Fibroblast of upper back skin (primary cell): ENCODE measurements at places on chromosomes 5 and 9.

- no peak for DNase-seq
Measured at GRCh38 chr5:67240065-67240464, 43.5 kb upstream of the CD180 start.

DNA sequence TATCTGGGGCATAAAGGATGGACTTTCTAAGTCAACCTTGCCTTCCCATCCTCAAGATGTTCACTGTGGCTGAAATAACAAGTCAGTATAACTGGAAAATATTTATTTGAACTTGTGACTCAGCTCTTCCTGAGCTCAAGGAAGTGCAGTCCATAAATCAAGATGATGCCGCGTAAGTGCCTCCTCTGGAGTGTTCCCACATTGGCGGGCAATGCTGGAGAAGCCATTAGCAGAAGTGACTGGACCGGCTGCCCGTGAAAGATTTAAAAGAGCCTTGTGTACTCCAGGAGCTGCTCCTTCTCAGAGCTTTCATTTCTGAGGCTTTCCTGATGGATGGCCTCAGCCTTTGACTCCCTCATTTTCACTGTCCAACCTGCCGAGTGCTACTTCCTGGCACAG lies 17.4 kb downstream of the TMOD1 start:
- peak; percentile 53 for DNase-seq

GRCh38 chr9:112764344-112764743 lies 13.8 kb downstream of the SNX30 start:
- DNase-seq = peak; percentile 72

- peak; percentile 50 for DNase-seq
Measured at GRCh38 chr9:125763394-125763801, 16.2 kb downstream of the PBX3 start.

- DNase-seq = no peak
Measured at GRCh38 chr9:120416781-120417427, 163.1 kb downstream of the CDK5RAP2 start.

DNA sequence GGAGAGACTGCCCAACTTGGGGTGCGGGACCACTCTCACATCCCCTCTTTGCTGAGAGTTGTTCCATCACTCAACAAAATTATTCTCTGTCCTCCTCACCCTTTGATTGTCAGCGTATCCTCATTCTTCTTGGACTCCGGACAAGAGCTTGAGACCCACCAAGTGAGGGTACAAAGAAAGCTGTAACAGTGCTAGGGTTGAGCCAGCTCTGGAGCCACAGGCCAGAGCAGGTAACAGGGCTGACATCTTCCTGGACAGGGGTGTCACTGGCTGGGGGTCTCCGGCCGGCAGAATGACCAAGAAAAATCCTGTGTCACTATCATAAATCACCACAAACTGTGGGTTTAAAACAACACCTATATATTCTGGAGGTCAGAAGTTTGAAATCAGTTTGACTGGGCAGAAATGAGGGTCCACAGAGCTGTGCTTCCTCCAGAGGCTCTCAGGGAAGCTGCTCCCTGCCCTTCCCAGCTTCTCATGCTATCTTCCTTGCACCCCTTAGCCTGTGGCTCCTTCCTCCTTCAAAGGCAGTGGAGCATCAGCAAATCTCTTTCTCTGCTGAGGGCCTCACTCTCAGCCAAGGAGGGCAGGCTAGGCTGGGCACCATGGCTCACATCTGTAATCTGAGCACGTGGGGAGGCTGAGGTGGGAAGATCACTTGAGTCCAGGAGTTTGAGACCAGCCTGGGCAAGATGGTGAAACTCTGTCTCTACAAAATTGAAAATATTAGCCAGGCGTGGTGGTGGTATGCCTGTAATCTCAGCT lies 4.1 kb upstream of the BBLN start:
- DNase-seq = no peak

DNA sequence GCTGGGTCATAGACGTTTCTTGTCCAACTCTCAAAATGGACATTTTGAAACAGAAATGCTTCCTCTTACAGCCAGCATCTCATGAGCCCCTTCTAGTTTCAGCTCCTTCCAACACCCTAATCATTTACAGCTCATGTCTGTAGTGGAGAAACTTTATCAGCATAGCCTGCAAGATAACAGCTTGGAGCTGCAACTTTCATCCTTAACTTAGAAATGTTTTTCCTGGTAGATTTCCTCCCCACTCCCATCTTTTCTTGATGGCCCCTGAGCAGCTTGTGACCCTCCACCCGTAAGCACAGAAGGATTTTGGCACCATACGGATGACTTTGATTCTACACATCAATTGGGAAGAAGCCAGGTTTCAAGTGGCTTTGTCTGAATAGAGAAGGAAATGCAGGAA lies 53.5 kb upstream of the TGFBR1 start:
- no peak for DNase-seq

- no peak for DNase-seq
Measured at GRCh38 chr9:20740929-20741582, 57.0 kb downstream of the FOCAD start.

DNA sequence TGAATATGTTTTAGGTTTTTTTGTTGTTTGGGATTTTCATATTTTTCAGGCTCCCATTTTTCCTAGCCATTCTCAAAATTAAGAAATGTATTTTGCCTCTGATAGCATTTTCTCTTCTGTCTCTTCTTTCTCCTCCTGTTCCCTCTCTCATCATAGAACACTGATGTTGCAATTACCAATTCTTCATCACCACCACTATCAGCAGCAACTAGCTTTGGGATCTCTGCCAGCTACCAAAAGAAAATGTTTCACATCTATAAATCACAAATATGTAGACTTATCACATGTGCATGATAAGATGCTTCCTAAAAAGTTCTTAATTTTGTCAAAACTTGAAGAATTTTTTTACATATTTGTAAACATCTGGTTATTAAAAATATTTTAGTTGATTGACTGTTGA lies 887.1 kb downstream of the MAT2B start:
- DNase-seq = peak; percentile 3
